Sciatic nerve (tissue), 2 donors: ENCODE measurements at places on chromosomes 1 and 21.

DNA sequence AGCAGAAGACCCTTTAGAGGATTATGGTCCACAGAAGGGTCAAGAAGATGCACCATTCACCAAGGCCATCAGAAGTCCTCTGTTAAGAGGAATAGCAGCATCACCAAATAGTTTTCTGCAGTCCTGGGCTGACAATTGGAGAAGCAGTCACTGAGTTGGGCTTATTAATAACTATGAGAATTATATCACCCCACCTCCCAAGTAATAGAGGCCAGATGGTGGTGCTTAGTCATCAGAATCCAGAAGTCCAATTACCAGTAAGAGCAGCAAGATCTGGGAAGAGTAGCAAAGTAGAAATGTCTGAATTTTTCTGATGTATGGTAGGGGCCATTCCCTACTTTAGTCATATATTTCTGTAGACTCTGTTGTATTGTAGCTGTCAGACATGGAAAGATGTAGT, 6.1 kb upstream of the PSMA5 start:
- DNase-seq: no peak

- DNase-seq: no peak
Observed at GRCh38 chr1:147591261-147591891, 50.1 kb downstream of the BCL9 start.

GRCh38 chr1:3473381-3473844, 18.9 kb downstream of the ARHGEF16 start:
- no peak for DNase-seq

DNA sequence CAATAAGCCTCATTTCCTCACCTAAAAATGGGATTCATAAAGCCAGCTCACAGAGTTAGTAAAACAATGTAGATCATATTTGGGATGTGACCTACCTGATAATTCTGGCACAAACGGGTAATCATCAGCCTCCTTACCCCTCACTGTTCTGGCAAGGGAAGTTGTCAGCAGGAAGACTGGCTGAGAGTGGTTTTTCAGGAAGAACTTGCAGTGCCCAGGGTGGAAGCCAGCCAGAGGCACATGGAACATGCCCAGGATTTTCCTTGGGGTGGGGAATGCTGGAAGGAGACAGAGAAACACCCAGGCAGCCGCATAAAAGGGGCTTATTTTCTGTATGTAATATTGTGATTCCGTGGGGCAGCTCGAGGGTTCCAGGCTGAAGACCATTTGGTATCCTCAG, 7.7 kb upstream of the SLC5A9 start:
- DNase-seq: no peak

- no peak for DNase-seq
Observed at GRCh38 chr1:109890115-109890953, 20.3 kb upstream of the CSF1 start.

DNA sequence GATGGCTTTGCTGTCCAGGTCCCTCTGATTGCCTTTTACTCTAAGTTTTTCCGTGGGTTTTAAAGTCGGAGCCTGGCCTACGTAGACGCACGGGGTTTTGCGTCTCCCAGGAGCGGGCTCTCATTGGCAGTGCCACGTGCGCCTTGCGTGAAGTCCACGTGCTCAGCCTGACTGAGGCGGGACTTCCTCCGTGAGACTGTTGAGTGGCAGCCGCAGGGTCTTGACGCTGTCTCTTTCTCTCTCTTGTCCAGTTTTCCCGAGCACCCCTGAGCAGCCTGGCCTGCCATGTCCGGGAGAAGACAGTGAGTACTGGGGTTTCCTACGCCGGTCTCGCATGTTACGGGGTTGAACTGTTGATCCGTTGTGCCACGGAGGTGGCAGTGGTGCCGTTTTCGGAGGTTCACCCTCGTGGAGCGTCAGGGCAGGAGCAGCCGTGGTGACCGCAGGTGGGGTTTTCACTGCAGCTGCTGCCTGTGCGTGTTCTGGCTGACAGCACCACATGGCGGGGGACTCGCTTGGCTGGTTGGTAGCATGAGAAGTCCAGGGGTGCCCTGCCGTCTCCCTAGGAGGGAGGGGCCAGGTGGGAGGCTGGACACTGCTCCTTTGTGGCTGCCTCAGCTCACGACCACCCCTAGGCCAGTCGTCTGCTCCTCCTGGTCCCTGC, 9.2 kb downstream of the PRKCZ start:
- DNase-seq: no peak

DNA sequence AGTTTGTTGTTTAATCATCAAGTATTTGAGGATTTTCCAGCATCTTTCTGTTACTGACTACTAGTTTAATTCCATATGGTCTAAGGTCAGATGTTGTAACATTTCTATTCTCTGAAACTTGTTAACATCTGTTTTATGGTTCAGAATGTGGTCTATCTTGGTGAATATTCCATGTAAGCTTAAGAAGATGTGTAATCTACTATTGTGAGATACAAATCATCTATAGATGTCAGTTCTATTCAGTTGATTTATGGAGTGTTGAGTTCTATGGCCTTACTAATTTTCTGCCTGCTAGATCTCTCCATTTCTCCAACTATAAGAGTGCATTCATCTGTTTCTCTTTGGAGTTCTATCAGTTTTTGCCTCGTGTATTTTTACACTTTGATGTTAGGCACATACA, 31.5 kb downstream of the WARS2 start:
- no peak for DNase-seq

DNA sequence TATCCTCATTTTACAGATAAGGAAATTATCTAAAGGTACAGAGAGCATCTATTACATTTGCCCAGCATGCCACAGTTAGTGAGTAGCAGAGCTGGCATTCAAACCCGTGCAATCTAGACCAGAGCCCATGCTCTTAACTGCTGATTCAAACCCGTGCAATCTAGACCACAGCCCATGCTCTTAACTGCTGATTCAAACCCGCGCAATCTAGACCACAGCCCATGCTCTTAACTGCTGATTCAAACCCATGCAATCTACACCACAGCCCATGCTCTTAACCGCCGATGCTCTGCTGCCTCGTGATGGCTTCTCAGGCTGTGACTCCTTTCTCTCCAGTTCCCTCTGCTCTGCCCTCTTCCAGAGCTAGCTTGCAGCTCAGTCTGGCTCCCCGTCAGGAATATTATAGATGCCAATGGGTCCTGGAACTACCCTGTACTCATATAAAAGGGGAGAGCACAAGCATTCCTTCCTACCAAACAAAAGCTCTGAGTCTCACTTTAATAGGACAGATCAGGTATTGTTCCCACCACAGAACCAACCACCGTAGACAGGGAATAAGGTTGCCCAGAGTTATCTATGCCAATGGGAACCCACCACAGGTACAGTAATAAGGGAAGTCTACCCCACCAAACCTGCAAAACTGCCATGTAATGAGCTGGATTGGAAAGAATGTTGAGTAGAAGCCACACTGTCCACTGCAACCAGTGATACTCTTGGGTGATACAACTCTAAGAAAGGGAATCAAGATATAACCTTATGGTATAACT, 78.4 kb downstream of the SMYD3 start:
- DNase-seq: no peak

GRCh38 chr21:45302082-45303061, 14.7 kb upstream of the POFUT2 start:
- DNase-seq: peak; percentile 87

DNA sequence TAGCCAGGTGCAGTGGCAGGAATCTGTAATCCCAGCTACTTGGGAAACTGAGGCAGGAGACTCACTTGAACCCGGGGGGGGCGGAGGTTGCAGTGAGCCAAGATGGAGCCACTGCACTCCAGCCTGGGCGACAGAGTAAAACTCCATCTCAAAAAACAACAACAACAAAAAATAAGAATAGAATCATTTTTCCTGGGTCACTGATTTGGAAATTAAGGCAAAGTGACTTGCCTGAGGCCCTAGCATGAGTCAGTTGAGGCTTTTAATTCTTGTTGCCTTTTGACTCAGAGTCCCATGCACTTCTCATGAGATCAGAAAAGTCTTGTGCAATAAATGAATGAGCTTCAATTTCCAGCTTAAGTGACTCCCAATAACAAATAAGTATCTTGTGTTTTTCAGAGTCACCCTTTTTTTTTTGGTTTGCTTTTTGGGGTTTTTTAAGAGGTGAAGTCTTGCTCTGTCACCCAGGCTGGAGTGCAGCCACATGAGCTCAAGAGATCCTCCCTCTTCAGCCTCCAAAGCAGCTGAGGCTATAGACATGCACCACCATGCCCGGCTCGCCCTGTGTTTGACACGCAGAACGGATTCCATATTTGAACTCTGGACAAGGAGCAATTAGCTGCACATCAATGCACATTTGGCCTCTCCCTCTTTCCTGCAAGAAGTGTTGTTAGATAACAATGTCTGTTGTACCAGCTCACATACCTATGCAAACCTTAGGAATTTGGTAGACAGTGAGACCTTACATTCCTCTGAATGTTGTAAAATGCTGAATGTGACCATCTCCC, 3.4 kb upstream of the PLEKHM2 start:
- DNase-seq: no peak

DNA sequence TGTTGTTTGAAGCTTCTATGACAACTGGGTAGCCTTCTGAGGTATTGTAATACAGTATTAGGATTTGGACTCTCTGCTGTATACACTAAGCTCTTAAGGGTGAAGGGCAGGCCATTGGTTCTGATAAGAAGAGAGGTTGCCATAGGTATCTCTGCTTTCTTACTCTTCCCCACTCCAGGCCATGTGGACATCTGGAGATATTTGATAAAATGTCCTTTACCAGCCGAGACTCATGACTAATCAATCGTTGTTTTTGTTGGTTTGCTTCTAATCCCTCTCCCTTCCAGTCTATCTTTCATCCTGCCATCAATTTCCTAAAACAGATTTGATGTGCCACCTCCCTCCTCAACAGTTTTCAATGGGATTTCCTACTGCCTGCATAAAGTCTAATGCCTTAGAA, 64.6 kb upstream of the WDR26 start:
- DNase-seq: no peak

DNA sequence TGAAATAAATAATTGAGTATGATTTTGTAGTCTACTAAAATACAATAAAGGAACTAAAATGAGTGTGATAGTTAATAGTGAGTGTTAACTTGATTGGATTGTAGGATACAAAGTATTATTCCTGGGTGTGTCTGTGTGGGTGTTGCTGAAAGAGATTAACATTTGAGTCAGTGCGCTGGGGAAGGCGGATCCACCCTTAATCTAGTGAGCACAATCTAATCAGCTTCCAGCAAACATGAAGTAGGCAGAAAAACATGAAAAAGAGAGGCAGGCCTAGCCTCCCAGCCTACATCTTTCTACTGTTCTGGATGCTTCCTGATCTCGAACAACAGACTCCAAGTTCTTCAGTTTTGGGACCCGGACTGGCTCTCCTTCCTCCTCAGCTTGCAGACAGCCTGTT, 1716.6 kb downstream of the MRPL39 start:
- DNase-seq: no peak
